Stomach (tissue), 19 donors: ENCODE measurements at places on chromosomes 3 and 15. TPM values are rescaled to one million over a fixed set of nuclear protein-coding genes. Genes with fewer than 3 reads are reported as not detected.

DNA sequence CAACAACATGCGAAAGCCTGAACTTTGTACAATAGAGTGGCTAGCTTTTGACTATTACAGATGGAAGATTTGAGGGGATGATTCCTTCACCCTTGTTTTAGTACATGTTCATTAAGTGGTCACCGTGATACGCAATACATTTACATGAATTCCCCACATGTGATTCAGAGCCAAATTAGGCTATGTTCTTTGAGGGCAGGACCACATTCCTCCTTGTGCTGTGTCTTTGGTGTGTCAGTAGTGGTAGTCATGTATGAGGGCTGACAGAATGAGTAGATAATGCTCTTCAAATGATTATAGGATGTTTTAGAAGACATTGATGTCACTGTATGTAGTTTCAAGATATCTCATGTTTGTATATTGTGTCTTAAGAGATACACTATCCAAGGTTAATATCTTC, 12.1 kb downstream of the PTPRG start:
- DNase-seq: no peak

DNA sequence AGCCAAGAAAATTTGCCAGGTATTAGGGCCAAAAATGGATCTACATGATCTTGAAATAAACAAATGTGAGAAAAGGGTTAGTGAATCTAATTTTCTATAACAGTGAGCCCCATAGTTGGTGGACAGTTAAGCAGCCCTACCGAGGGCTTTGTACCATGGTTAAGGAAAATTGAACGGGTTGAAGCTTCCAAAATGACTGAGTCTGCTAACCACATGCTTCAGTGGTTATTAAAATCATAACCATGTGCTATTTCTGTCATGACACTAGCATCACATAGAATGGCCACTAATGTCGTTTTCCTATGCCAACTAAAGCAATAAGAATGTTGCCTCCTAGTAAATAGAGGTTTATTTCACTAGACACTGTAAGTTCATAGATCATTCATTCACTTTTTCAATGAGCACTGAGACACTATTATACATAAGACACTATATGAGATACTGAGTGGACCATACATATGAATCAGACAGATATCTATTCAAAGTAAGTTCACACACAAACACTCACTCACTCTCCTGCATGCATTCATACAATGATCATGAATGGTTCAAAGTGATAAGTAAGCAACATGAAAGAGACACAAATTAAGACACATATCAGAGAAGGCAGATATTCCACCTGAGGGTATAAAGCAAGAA, 4.3 kb downstream of the SST start:
- no peak for DNase-seq

DNA sequence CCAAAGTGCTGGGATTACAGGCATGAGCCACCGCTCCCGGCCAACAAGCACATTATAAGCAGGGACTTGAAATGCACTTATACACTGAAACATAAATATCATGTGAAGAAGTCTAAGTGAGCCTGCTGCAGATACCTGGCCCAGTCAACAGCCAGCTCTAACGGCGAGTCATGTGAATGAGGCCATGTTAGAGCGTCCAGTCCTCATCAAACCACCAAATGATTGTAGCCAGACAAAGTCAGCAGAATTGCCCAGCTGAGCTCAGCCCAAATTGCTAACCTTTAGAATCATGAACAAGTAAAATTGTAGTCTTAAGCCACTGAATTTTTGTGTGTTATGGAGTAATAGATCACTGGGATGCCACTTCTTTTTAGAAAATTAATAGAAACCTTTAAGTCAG, 37.8 kb upstream of the UACA start:
- DNase-seq: no peak

DNA sequence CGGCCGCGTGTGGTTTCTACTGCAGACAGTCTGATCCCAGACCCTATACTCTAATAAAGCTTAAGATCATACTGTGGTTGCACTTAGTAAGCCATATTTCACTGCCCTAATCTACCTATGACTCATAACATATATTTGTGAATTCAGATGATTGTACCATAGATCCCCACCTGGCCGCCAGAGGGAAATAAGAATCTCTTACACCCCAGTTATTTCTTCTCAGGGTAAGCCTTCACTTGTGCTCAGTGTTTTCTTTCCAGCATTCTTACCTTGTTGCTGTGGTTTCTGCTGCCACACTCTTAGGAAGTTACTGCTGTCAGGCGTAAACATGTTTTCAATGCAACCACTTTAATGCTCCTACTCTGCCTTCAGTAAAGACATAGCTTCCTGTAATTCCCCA, 105.9 kb downstream of the B3GALNT1 start:
- DNase-seq: peak; percentile 50

- no peak for DNase-seq
These were observed 14.3 kb upstream of the TNFAIP8L3 start for GRCh38 chr15:51108933-51109550.

DNA sequence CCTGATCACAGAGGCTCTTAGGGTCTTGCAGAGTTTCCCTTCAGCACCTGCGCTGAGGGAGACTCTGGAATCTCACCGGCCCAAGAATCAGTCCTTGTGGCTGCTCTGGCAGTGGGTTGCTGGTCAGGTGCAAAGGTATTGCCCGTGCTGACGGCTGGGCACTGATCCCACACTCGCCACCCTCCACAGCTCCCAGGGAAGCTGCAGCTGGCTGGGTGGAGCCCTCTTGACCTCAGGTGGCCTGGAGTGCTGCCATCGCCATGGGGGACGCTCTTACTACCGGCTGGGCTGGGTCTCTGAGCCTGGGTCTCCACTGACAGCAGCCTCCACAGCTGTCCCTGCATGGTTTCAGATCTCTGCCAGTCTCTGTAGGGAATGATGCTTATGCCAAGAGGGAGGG, 52.6 kb upstream of the EPHB3 start:
- no peak for DNase-seq

GRCh38 chr3:129576514-129577352, 29.7 kb downstream of the PLXND1 start:
- DNase-seq: peak; percentile 76

- DNase-seq: no peak
These were observed 12.6 kb upstream of the PLCL2 start for GRCh38 chr3:16871915-16872842.

GRCh38 chr3:140177943-140178342, 243.0 kb downstream of the CLSTN2 start:
- no peak for DNase-seq

- DNase-seq: no peak
These were observed 28.0 kb upstream of the TIMP4 start for GRCh38 chr3:12186515-12187286.

DNA sequence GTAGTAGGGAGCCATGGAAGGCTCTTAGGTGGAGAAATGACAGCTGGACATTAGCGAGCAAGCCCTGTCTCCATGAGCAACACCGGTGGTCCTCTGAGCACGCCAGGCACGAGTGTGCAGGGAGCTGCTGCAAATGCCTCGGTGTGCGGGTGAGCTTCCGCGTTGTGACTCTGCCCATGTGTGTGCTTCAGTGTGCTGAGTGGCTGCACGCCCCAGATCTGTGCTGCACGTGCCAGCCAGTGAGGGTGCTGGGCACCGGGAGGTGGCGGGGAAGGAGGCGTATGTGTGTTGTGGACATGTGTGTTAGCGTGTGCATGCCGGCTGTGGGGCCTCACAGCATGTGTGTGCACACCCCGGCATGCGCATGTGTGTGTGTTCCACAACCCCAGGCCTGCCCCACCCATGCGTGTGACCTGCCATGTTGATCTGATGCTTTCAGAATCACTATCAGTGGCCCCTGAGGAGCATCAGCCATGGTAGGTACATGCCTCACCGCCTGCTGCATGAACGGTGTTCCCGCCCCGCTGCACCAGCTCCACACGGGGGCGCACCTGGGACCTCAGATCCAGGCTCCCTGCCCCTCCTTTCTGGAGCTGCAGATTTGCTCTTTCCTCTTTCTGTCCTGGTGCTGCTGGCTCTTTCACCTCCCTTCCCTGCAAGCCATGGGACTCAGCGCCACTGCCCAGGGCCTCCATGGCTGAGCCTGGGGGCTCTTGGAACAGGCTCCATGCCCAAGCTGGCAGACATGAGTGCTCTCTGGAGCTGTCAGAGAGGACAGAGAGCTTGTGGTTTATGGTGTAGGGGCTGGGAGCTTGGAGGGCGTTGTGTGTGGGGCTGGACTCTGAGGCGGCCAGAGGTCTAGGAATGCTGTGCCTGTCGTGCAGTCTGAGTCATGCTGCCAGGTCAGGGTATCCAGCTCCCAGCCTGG, 169.4 kb downstream of the TBC1D2B start:
- DNase-seq: peak; percentile 78

- peak; percentile 43 for DNase-seq
These were observed 38.6 kb upstream of the APH1B start for GRCh38 chr15:63238796-63239195.

DNA sequence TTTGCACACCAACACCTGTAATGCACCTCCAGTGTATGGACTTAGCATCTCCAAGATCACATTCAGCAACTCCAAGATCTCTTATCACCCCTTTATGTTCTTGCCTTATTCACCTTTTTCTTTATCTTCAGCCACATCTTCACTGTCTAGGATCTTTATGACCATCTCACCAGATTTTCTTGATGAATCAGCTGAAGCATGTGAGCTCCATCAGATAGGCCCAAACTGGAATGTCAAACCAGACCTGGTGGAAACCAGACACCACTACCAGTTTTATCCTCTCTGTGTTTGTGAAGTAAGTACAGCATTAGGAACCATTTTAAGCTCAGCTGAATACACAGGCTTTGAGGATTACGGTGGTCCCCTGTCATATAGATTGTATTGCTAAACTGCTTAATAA, 330.4 kb upstream of the NDN start:
- DNase-seq: no peak

GRCh38 chr3:37475435-37475834, 301.1 kb upstream of the LRRFIP2 start:
- no peak for DNase-seq

- no peak for DNase-seq
These were observed 16.5 kb downstream of the SCN5A start for GRCh38 chr3:38632989-38633388.

GRCh38 chr15:47415539-47415971, 301.8 kb upstream of the SEMA6D start:
- DNase-seq: peak; percentile 27

- no peak for DNase-seq
These were observed 2.8 kb downstream of the NFKBIZ start for GRCh38 chr3:101851850-101852714.

GRCh38 chr3:178289544-178290160, 246.6 kb upstream of the KCNMB2 start:
- no peak for DNase-seq

DNA sequence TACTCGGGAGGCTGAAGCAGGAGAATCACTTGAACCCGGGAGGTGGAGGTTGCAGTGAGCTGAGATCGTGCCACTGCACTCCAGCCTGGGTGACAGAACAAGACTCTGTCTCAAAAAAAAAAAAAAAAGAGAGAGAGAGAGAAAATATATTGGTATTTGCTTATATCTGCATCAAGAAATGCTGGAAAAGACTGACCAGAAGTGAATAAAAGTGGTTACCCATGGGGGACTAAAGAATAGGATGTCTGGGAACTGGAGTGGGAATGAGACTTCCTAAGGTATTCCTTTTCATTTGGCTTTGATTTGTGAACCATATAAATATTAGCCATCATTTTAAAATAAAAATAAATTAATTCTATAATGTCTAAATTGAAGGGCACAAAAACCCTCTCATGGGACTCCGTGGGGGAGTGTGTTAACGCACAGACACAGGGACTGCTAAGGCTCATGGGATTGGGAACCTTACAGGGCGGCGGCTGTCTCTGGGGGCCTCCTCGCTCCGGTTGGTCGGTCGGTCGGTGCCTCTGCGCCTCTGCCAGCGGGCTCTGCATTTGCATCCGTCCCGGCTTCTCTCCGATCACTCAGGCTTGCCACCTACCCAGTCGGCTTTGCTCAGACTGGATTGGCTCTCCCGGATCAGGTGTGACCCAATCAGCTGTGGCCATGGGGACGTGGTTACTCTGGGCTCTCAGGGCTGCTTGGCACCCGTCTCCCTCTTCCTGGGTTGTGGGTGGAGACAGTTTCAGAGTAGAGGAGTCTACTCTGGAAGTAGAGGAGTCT, 12.7 kb upstream of the TSPAN3 start:
- peak; percentile 91 for DNase-seq

DNA sequence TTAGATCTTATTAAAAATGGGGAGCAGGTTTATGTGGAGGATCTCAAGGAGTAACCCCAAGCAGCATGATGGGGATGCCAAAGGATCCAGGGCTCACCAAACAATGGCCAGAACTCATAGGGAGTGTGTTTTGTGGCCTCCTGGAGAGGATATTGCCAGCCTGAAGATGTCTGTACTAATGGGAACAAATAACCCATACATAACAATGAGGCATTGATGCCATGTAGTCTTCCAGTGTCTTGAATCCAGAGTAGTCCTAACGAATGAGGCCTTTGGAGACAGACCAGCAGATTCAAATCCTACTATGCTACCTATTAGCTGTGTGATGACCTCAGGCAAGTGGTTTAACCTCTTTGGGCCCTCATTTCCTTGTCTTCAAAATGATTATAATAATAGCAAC, 45.0 kb upstream of the CMSS1 start:
- no peak for DNase-seq

The SLC22A13 gene
- total RNA-seq: not detected

The SPTBN5 gene
- total RNA-seq: not detected

The HRG gene
- total RNA-seq: not detected

The MYL3 gene
- not detected for total RNA-seq

The CYP8B1 gene
- total RNA-seq: not detected
